A549 treated with Mapracorat at 1 μM for 4 hours (cell line): ENCODE measurements at places on chromosomes 4 and X. TPM values are rescaled to one million over a fixed set of nuclear protein-coding genes. Genes with fewer than 3 reads are reported as not detected.

The NXF3 gene
- total RNA-seq: not detected in 5 replicates

The SASH3 gene
- not detected in 5 replicates for total RNA-seq

The KCNIP4 gene
- not detected in 5 replicates for total RNA-seq

The TECRL gene
- not detected in 5 replicates for total RNA-seq

The TXK gene
- total RNA-seq: 0.09 to 0.35 TPM (median 0.23 TPM) in 5 replicates

The NUP54 gene
- 24.5 to 42.3 TPM (median 27.8 TPM) in 5 replicates for total RNA-seq

The TLR3 gene
- 0.14 to 0.56 TPM (median 0.35 TPM) in 5 replicates for total RNA-seq

The USP26 gene
- not detected in 5 replicates for total RNA-seq

The UBQLN2 gene
- 20.4 to 21.9 TPM (median 21.1 TPM) in 5 replicates for total RNA-seq

The XAGE1A gene
- total RNA-seq: 19.1 to 53.0 TPM (median 30.5 TPM) in 5 replicates

The RTL9 gene
- total RNA-seq: 0.09 to 0.13 TPM (median 0.11 TPM) in 5 replicates

The NCAPG gene
- total RNA-seq: 22.1 to 28.9 TPM (median 26.7 TPM) in 5 replicates

The PIR gene
- 51.4 to 54.5 TPM (median 52.4 TPM) in 5 replicates for total RNA-seq

The GPR82 gene
- total RNA-seq: not detected in 5 replicates

The IL3RA gene
- total RNA-seq: 0.17 to 0.45 TPM (median 0.27 TPM) in 5 replicates

The RPA4 gene
- total RNA-seq: 0.18 to 0.33 TPM (median 0.28 TPM) in 5 replicates

The LSM6 gene
- 28.1 to 45.4 TPM (median 30.2 TPM) in 5 replicates for total RNA-seq

The ZNF711 gene
- 0.69 to 0.84 TPM (median 0.71 TPM) in 5 replicates for total RNA-seq

The CXCL8 gene
- 5.2 to 15.3 TPM (median 9.0 TPM) in 5 replicates for total RNA-seq

The DCAF12L2 gene
- 0.06 to 0.18 TPM (median 0.16 TPM) in 3 of 5 replicates, not detected in the others for total RNA-seq

The FAM149A gene
- total RNA-seq: 1.5 to 1.9 TPM (median 1.6 TPM) in 5 replicates

The SLC49A3 gene
- total RNA-seq: 0.07 to 0.31 TPM (median 0.20 TPM) in 5 replicates
